ENCODE measurements at places on chromosomes 1 and 21.

DNA sequence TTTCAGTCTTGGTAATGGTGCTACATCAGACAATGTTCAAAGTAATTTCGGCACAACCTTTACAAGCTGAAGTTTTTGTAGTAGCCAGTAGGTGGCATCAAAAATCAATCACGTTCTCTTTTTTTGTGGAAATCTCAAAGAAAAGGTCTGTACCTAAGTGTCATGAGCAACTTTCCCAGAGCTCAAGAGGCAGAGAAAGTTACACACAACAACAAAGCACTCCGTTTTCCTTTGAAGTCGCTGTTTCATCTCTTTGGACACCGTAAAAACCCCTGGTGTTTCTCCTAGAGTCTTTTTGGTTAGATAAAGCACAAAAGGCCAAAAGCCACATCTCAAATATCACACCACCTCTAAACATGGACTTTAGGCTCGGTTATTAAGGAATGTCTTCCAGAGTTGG is 131.6 kb downstream of the LHX8 start:
- peak; percentile 35 for DNase-seq

DNA sequence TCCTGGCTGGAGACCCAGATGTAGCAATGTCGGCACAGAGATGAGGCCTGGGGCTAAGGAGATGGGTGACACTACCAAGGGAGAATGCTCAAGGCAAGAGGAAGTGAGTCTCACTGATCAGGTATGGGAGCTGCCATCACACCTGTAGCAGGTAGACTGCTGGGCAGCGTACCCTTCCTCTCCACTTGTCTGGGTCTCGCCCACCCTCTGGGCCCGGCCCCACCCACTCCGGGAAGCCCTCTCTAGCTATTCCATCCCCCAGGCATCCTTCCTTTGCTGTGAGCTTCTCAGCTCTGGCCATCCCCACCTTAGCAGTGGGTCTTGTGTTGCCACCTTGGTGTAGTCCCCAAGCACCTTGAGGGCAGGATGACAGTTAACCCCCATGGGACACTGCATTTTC is 87.7 kb upstream of the EDN2 start:
- DNase-seq = no peak

DNA sequence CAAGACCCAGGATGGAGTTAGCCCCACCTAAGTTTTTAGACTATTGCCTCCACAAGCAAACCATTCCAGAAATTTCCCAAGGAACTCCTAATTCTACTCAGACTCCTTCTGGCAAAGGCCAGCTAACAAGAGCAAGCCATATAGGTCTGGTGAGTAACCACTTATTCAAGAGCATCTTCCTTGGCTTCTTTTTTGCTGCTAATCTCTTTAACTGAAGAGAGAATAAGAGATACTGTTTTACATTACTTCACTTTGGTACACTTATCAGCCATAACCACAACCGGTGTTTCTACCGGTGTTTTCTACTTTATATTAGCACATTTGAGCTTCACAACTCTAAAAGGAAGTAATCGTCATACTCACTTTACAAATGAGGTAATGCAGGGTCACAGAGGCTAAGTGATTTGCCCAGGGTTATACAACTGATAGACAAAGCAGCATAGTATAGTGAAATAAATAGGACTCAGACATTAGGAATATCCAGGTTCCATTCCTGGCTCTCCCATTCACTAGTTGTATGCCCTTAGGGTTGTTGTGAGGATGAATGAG is 1.7 kb upstream of the EPS15 start:
- DNase-seq = no peak

DNA sequence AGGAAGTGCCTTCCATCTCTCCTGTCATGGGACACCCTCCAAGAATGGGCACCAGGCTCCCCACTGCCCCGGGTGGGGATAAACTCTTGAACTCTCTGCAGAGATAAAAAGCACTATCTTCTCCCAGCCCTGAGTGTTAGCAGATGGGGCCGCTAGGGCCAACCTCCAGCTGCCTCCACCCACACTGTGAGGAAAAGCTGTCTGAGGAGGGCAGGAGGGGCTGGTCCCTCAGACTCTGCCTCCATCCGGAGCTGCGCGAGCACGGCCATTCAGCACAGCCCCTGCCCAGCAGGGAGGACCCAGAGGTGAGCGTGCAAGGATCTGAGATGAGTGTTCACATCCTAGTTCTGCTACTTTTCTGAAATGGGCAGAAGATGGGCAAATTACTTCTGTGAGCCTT is 51.8 kb upstream of the TRABD2B start:
- DNase-seq = no peak

GRCh38 chr1:18486195-18486594 is 5.5 kb downstream of the KLHDC7A start:
- DNase-seq = no peak

- no peak for DNase-seq
These were observed 456.1 kb upstream of the RGS18 start for GRCh38 chr1:191702124-191702523.

DNA sequence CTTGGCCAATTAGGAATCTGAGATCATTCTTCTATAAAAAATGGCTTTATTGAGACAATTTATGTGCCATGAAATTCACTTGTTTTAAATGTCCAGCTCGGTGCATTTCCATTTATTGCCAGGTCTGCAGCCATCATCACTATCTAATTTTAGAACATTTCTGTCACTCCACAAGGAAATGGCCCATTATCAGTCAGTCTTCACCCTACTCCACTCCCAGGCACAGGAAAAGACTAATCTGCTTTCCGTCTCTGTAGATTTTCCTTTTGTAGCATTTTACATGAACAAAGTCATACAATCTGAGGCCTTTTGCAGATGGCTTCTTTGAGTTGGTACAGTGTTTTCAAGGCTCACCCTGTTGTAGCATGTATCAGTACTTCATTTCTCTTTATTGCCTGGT is 27.2 kb downstream of the KIF26B start:
- DNase-seq = no peak

DNA sequence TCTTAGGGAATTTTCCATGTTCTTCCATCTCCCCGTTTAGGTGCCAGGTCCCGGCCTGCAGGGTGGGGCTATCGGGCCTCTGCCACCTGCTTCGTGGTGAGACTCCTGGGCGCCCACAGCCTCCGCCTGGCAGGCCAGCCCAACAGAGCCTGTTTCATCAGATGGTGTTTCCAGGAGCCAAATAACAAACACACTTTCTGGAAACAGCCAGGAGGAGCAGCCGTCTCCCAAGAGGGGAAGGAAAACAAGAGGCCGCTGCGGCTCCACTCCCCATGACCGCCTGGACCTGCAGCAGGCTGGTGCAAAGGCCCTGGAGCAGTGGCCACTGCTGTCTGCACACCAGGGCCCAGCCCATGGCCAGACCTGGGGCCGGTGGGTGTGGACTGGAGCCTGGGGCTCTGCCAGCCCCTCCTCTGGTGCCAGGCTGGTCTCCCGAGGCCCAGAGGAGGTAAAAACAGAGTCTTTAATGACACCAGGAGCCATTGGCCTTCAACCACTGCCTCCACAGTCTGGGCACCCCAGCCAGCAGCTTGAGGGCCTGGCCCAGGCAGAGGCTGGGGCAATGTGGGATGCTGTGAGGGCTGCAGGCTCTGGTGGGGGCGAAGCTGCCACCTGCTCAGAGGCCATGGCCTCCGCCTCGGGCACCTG is 55.0 kb downstream of the SLX9 start:
- peak; percentile 53 for DNase-seq

DNA sequence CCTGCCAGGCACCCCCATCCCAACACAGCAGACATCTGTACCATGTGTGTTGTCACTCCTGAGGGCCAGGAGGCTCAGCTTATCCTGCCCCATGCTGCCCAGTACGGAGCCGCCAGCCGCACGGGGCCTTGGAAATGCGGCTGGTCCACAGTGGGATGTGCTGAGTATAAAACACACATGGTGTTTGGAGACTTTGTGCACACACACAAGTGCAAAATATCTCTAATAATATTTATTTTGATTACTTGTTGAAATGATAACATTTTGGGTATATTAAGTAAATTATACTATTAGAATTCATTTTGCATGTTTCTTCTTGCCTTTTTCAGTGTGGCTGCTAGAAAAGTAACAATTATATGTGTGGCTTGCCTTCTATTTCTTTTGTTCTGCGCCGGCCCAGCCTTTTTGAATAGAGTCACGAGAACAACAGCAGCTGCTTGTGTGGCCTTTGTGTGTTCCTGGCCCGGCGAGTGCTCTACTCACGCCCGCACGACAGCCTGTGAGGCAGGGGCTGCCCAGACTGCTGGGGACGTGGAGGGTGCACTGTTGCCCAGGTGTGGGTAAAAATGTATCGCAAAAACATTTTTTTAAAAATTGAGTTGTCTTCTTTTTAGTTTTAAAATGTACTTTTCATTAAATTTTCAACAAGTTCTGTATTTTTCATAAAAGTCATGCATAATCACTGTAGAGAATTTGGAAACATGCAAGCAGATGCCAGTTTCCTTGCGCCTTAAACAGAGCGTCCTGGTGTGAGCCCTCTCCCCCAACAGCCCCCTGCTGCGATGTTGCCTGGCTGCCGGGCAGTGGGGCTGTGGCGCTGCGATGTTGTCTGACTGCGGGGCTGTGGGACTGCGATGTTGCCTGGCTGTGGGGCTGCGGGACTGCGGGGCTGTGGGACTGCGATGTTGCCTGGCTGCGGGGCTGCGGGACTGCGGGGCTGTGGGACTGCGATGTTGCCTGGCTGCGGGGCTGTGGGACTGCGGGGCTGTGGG is 35.5 kb downstream of the COQ8A start:
- no peak for DNase-seq

DNA sequence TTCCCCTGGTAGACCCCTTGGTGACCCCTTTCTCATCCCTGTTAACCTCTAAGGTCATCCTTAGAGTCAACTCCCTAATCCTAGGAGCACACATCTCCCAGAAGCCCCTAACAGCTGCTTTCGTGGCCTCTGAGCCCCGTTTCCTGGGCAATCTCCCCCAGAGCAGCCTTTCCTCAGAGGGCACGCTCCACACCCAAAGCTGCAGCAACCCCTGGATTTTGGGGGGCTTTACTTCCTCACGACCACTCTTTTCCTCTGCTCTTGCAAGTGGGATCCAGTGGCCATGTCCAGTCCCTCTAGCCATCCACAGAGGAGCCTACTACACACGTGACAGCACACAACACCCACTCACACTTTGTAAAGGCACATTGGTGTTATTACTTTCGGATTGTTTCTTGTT is 13.8 kb downstream of the ABCA4 start:
- no peak for DNase-seq

GRCh38 chr1:19330449-19331135 is 18.5 kb downstream of the SLC66A1 start:
- no peak for DNase-seq

- DNase-seq = peak; percentile 28
These were observed 119.0 kb downstream of the ROR1 start for GRCh38 chr1:63892632-63893395.

DNA sequence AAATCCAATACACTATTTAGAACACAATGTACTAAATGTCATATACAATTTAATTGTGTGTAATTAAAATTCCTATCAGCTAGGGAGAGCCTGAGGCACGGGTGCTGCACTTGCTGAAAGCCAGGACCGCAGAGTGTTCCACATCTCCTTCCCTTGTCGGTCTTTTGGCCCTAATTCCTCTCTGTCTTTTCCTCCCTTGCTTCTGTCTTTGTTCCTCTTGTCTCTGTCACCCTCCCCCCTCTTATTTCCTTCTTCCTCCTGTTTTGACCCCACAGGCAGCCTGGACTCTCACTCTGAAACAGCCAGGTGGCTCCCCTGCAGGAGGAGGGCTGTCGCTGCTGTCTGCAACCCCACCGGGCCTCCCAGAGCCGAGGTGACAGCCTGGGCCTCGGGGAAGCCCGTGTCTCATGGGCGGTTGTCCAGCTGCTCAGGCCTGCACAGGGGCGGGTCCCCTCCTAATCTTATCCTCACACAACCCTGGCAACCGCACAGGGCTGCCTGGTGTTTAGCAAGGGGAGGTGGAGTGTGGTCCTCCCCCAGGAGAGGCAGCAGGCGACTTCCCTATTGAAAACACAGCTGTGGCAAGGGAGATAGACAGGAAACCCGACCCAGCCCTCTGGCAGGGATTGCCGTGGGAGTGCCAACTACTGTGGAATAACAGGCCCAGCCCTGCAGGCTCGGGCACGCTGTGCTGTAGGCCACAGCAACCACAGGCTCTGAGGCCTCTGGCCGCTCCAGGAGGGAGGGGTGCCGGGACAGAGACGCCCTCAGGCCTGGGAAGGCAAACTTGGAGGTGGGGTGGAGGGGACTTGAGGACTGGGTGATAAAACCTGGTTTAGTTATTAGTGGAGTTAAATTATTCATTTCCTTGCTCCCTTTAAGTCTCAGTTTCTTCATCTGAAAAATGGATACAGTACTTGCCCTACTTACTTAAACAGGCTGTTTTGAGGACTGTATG is 68.8 kb upstream of the WDR26 start:
- peak; percentile 96 for DNase-seq

DNA sequence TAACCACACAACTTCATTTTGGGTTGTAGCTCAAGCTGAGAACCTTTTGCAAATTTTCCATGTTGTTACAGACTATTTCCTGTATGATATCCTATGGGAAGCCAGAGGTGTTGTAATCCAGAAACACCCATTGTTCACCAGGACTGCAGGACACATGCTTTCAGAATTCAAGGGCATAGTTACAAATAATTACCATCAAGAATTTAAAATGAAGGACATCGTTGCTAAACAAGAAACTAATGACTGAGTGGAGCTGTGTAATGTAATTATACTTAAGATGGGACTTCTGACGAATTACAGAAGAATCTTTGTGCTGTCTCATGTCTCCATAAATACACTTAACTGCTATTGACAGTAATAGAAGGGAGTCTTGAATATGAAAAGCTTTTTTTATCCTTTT is 47.6 kb upstream of the HOOK1 start:
- no peak for DNase-seq

DNA sequence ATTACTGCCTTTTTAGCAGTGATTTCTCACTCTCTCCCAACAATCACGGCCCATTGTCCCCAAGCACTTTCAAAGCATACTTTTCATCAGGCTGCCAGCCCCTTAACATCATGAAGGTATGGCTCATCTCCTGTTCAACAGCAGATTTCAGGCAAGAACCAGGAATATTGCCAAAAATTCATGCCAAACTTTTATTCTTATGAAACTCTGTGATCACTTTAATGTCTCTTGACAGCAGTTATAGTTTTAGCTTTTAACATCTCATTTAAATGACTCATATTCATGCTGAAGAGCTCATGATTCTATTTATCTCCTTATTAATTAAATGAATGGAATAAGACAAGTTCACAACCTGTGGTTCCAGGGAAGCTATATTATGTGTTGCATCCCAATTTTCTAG is 235.1 kb downstream of the GRIK1 start:
- DNase-seq = no peak

DNA sequence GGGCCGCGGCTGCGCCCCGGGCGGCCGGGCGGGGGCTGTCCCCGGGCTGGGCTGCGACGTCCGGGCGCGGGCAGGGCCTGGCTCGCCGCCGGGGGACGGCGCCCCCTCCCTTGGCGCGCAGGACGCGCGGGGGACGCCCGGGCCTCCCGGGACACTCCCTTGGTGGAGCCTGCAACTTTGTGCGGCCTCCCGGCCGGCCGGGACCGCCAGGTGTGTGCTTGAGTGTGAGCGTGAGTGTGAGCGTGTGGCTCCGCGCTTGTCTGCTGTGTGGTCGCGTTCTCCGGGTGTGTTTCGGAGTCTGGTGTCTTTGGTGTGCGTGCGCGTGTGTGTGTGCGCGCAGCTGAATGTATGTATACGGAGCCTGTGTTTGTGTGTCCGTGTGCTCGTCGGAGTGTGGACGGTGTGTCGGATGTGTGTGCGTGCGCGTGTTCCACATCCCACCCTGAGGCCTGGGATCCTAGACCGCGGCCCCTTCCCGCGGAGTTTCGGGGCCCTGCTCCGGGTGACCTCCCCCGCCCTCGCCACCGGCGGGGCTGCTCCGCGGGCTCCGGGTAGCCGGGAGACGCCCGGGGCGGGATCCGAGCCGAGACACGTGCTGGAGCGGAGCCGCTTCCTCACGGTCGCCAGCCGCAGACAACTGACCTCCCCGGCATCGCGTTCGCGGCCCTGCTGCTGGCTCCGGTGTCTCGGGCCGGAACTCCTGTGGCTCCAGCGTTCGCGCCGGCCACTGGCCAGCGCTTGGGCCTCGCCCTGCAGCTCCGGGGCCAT is 1.7 kb downstream of the PTPRU start:
- DNase-seq = peak; percentile 53

Measured in mammary epithelial cell (primary cell).